GM19239 (cell line): ENCODE measurements at places on chromosomes 16 and 17.

GRCh38 chr16:57713596-57713995, 19.0 kb downstream of the DRC7 start:
- no peak for DNase-seq

GRCh38 chr17:41959336-41960095, 7.1 kb upstream of the CNP start:
- no peak for DNase-seq

GRCh38 chr17:44906763-44907728, 7.8 kb upstream of the EFTUD2 start:
- no peak for DNase-seq

DNA sequence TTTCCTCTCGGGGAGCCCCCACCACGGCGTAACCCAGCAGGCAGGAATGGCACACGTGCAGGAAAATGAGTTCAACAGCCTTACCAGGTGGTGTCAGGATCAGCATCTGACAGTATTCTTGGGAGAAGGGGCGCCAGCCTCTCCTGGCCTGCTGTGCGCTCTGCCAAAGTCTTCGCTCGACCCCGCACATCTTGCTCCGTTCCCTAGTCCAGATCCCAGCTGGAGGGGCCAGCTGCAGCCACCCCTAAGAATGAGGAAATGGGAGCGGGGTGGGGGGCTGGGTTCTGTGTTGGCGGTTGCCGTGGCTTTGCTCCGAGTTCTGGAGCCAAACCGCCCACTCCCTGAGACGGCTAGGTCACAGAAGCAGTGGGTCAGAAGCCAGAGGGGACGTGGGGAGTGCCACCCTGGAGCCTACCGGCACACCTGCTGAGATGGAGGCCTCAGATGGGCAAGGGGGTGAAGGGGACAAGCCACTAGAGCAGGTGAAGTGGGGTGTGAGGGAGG, at the start of gene CHCT1:
CHCT1 (plus strand) TSS at position 328 of the 504 bp plus-strand sequence; CDS start at position 432, 104 bp downstream.
- no peak for DNase-seq

DNA sequence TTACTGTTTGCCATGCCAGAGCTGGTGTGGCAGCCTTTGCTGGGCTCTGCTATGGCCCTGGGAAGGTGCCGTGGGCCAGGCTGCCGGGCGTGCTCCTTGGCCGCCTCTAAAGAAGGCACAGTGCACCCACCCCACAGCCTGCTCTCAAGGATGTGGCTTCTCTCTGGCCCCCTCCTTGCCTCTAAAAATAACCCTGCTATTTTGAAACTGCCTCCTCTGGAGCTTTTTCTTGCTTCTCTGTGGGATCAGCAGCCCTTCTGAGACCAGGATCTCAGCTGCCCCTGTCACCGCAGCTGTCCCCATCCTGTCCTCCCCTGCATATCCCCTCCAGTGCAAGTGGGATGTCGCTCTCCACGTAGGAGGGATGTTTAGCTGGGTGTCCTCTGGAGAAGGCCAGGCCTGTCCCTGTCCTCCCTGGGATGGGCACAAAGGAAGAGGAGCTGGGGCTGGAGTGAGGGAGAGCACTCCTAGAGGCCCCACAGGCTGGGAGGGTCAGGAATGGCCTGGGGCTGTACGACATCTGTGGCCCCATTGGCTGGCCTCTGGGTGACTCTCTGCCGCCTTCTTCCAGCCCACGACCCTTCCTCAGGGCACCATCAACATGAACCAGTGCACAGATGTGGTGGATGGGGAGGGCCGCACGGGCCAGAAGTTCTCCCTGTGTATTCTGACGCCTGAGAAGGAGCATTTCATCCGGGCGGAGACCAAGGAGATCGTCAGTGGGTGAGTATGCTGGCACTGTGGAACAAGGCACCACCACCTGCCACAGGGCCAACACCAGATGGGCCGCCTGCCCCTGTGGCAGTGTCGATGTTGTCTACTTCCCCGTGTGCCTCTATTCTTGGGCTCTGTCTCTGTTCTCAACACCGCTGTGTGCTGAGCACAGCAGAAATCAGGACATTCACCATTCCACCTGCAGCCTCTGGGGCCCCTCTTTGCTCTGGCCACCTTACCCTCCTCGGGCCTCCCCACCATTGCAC, 79.7 kb downstream of the PLD6 start:
- no peak for DNase-seq

DNA sequence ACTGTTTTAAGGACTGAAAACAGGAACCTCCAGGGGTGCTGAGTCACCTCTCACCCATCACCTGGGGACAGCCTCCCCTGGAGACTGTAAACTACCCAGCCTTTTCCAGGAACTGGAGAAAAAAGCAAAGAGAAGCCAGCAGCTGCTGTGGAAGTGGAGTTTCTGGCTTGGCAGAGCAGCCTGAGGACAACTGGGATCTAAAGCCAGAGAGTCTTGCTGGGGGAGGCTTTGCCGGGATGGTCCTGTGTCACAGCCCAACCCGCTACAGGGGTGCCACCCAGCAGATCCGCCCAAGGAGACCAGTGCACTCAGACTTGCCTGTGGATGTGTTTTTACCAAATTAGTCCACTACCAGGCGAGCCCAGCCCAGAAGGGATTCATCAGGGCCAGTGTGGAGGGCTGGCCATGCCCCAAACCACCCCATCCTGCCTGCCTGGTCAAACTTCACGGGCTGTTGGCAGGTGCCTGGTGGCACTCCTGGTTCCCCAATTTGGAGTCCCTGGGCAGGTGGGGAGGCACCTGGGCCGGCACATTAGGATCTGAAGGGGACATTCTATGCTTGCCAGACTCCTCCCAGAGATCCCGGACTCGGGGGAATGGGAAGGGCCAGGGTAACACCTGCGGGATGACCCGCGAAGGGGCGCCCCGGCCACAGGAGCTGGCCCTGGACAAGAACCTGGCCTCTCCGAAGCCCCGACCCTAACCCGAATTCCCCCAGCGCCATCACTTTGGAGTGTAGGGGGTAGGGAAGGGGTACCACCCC, 771 bp downstream of the MSRB1 start:
- no peak for DNase-seq

DNA sequence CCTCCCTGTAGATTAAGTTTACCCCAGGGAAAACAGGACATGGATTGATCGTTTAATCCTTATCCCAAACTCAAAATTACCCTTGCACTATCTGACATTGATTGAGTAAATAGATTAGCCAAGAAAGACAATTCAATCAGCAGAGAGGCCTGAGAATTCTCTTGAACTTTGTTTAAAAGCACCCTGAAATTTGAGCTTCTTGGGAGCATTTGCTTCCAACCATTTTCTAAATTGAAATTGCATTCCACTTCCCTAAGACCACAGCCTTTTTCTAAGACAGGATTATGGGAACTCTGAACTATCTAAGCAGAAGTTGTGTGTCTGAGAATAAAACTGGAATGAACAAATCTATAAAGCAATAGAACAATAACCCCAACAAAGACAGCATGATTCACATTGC, 76.6 kb upstream of the TNRC6A start:
- DNase-seq, result no peak

- no peak for DNase-seq
Observed at GRCh38 chr16:3536271-3536731, 35.5 kb downstream of the CLUAP1 start.

GRCh38 chr16:83849421-83849820, 41.6 kb downstream of the HSBP1 start:
- no peak for DNase-seq

- DNase-seq, result no peak
Observed at GRCh38 chr17:83144421-83145357, 65.3 kb downstream of the METRNL start.

- no peak for DNase-seq
Observed at GRCh38 chr17:8392274-8392673, 5.4 kb downstream of the RNF222 start.

GRCh38 chr16:81181013-81181720, 57.3 kb upstream of the BCO1 start:
- no peak for DNase-seq

DNA sequence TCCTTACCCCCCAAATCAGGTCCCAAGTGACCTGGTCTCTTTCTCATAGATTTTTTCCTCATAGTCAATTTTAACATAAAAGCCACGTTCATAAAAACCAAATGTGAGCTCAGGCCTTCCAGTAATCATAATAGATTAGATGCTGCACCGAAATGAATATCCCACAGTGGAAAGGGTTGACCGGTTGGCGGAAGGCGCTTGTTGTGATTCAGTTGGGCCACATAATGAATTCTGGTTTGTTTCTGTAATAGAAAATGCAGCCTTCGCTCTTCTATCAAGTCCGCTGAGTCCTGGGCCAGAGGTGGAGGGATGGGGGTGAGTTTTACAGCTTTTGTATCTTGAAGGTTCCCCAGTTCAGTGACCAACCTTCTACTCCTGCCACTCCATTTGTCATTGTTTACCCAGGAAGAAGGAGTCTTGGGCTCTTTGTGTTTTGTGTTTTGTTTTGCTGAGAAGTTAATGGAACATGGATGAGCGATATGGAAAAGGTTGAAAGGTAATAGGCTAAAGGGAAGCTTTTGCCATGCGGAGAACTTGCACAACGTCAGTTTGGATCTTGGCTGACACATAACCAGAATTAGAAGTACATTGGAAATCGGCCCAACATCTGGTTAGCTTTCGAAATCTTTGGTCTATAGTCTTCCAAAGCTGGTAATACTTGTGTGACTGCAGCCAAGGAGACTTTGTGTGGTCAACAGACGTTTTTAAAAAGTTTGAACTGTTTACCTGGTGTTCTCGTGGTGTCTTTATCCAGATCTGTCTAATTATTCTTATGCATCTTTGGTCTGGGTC, 89.5 kb downstream of the CLEC16A start:
- no peak for DNase-seq

- no peak for DNase-seq
Observed at GRCh38 chr17:45098081-45098868, 34.0 kb downstream of the PLCD3 start.

DNA sequence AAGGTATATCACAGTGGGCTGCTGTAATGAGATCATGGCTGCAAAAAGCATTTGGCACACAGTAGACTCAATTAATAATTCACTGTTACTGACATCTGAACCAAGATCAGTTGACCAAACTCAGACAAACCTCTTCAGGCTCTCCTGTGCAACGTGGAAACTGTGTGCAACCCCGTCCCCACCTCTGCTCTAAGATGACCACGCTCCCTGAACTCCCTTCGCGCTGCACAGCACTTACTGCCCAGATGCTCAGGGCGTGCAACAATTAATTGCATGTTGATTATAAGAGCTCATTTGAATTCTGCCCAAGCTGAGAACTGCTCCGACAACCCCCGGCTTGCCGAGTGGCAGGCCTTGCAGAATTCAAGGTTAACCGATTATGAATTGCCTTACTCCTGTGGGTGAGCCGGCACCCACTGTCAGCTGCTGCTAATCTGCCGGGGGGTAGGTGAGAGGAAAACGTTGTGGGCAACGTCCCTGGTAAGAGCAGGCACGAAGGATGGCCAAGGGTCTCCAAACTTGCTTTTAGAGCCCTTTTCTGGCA, 1.3 kb upstream of the GSG1L start:
- no peak for DNase-seq

GRCh38 chr16:27390151-27390550, 11.8 kb upstream of the IL21R start:
- no peak for DNase-seq

DNA sequence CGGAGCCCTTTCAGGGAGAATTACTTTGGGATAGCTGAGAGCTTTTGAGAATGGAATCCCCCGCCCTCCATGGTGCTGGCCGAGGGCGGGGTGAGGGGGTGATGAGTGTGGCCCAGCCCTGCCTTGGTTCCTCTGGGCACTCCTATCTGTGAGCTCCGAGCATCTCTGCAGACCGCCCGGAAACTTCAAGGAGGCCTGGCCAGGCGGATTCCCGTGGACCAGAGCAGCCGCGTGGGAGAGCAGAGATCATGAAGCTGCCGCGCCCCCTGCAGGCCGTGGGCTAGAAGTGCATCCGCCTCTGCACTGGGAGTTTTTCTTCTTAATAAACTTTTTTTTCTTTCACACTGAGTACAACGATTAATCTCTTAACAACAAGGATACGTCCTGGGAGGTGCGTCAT, 392.9 kb upstream of the EEF2KMT start:
- DNase-seq, result no peak

GRCh38 chr16:53183442-53183841, 128.7 kb downstream of the CHD9 start:
- no peak for DNase-seq

- no peak for DNase-seq
Observed at GRCh38 chr17:3935140-3935542, 18.9 kb upstream of the P2RX1 start.

DNA sequence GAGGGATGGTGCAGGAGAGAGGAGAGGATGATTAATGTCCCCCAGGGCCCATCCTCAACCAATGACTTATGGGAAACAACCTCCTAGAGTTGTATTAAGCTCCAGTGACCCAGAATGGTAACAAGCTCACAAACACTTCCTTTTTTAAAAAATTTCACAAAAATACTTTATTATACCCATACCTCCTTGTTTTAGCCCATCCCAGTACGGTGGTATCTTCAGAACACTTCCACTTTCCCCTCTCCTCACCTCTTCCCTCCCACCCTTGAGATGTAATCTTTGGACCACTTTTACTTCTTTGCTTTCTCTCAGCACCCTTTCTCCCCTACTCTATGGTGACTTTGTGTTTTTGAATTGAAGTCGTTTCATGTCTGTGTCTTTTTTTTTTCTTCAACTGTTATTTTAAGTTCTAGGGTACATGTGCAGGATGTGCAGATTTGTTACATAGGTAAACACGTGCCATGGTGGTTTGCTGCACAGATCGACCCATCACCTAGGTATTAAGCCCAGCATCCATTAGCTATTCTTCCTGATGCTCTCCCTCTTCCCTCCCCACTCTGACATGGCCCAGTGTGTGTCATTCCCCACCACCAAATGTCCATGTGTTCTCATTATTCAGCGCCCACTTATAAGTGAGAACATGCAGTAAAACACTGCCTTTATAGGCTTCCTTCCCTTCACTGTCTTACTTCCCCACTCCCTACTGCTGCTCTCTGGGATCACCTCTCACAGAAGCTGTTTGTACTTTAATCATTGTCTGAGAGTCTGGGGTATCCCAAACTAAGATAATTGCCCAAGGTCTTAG, 124.5 kb downstream of the PRKCB start:
- DNase-seq, result no peak

GRCh38 chr16:67026570-67026969, 2.4 kb upstream of the CBFB start:
- no peak for DNase-seq

GRCh38 chr16:17457997-17458396, 12.8 kb downstream of the XYLT1 start:
- DNase-seq, result no peak

- no peak for DNase-seq
Observed at GRCh38 chr16:85862476-85863383, 36.2 kb upstream of the IRF8 start.
